ENCODE measurements at places on chromosomes 1 and 21.

DNA sequence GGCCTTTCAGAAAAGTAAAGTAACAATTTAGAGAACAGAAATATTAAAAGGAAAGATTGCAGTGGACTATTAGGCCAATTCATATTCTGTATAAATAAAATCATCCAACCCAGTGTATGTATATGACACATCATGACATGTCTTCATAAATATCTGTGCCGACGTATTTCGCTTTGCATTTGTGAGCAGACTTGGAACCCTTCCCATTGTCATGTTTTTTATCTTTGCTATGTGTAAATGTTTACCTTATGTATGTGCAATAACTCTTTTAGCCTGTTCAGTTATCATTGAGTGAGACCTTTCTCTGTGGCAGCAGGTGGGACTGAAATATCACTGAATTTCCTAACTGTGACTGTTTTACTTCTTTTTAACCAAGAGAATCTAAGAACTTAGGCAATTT is 58.0 kb upstream of the FAM3B start:
- no peak overlapping the region for H3K4me3 ChIP-seq
- no peaks in the 10 kb centered on the region for H3K36me3 ChIP-seq
- H3K4me1 ChIP-seq, result no peaks in the 10 kb centered on the region
- no peak overlapping the region for H3K27ac ChIP-seq

DNA sequence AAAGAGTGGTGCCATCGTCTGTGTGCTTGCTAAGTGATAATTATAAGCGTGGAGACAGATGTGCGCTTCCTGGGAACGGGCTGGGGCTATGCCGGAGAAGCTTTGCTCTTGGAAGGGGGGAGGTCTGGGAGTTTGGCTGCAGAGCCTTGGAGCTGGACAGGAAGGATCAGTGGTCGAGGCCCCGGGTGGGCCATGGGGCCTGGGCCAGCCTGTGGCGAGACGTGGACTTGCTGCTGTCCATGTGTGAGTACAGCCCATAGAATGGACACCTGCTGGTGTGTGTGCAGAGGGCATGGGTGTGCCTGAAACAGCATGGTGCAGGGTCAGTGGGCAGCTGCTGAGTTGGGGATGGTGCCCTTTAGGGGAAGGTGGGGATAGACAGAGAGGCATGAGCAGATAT is 121.3 kb downstream of the PCBP3 start:
- no peak overlapping the region for H3K4me3 ChIP-seq
- H3K27ac ChIP-seq, result no peak overlapping the region
- H3K27me3 ChIP-seq, result no peaks in the 10 kb centered on the region

- peaks cover 43% of the 10 kb centered on the region for H3K4me1 ChIP-seq
- peak; percentile 87 for DNase-seq
- no peaks in the 10 kb centered on the region for H3K27me3 ChIP-seq
These were observed 161.6 kb upstream of the PTBP2 start for GRCh38 chr1:96559707-96560596.

GRCh38 chr1:2778220-2778592 is 23.3 kb downstream of the TTC34 start:
- H3K27ac ChIP-seq, result no peak overlapping the region
- no peak overlapping the region for H3K4me3 ChIP-seq
- DNase-seq, result no peak
- H3K4me1 ChIP-seq, result no peaks in the 10 kb centered on the region
- H3K36me3 ChIP-seq, result no peaks in the 10 kb centered on the region

DNA sequence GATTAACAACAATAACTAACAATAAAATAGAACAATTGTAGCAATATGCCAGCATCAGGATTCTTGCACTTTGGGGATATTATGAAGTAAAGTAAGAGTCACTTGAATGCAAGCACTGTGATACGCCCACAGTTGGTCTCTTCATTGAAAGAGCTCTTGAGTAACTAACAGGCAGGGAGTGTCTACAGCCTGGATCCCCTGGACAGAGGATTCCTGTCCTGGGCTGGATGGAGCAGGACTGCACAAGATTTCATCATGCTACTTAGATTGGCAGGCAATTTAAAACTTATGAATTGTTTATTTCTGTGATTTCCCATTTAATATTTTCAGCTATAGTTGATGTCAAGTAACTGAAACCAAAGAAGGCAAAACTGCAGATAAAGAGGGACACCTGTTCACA is 13.7 kb upstream of the KRTAP19-5 start:
- no peak overlapping the region for H3K27ac ChIP-seq
- H3K4me3 ChIP-seq, result no peak overlapping the region
- DNase-seq, result no peak
- no peaks in the 10 kb centered on the region for H3K4me1 ChIP-seq
- no peaks in the 10 kb centered on the region for H3K36me3 ChIP-seq
- no peaks in the 10 kb centered on the region for H3K27me3 ChIP-seq

DNA sequence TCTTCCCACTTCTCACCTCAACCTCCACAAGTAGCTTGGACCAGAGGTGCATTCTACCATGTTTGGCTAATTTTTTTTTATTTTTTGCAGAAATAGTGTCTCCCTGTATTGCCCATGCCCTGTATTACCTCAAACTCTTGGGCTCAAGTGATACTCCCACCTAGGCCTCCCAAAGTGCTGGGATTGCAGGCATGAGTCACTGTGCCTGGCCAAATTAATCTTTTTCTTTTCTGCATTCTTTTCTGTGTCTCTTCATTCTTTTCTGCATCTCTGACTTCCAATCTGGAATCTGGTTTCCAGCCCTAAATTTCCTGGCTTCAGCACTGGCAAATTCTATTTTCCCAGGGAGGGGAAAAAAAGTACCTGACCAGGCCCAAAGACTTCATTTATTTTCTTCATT is 31.2 kb upstream of the TACSTD2 start:
- no peak for DNase-seq
- no peak overlapping the region for H3K4me3 ChIP-seq
- H3K4me1 ChIP-seq, result no peaks in the 10 kb centered on the region
- H3K27ac ChIP-seq, result no peak overlapping the region
- no peaks in the 10 kb centered on the region for H3K36me3 ChIP-seq

- H3K4me1 ChIP-seq, result no peaks in the 10 kb centered on the region
- DNase-seq, result no peak
- no peak overlapping the region for H3K4me3 ChIP-seq
- H3K36me3 ChIP-seq, result peaks cover 8% of the 10 kb centered on the region
- no peak overlapping the region for H3K27ac ChIP-seq
- no peaks in the 10 kb centered on the region for H3K27me3 ChIP-seq
These were observed 61.5 kb downstream of the PACC1 start for GRCh38 chr1:212353181-212353580.

- peaks cover 4% of the 10 kb centered on the region for H3K4me1 ChIP-seq
- no peak overlapping the region for H3K27ac ChIP-seq
- H3K27me3 ChIP-seq, result no peaks in the 10 kb centered on the region
- H3K36me3 ChIP-seq, result 0 out of 2 replicates have a peak, but pooled peaks cover 6% of the 10 kb centered on the region
These were observed 11.3 kb upstream of the SAMSN1 start for GRCh38 chr21:14557413-14557812.

- peaks cover 12% of the 10 kb centered on the region for H3K4me1 ChIP-seq
- no peak overlapping the region for H3K27ac ChIP-seq
- H3K36me3 ChIP-seq, result no peaks in the 10 kb centered on the region
- no peak overlapping the region for H3K4me3 ChIP-seq
These were observed 8.7 kb upstream of the PPP1R15B start for GRCh38 chr1:204420039-204421004.

- peak within 1 kb of the TSS; percentile 63 for H3K4me3 ChIP-seq
- H3K4me1 ChIP-seq, result no peaks in the 10 kb centered on the region
- no peaks in the 10 kb centered on the region for H3K36me3 ChIP-seq
- peaks cover 56% of the 10 kb centered on the region for H3K27me3 ChIP-seq
- no peak within 1 kb of the TSS for H3K27ac ChIP-seq
These were observed at the start of gene HTR6 for GRCh38 chr1:19664453-19665185. Gene HTR6, plus strand, starts transcription at chr1:19664875. Its CDS starts 879 bp downstream, at chr1:19665754.

GRCh38 chr1:59198564-59198963 is 98.3 kb upstream of the FGGY start:
- H3K27ac ChIP-seq, result no peak overlapping the region
- no peaks in the 10 kb centered on the region for H3K4me1 ChIP-seq
- no peaks in the 10 kb centered on the region for H3K27me3 ChIP-seq
- H3K36me3 ChIP-seq, result no peaks in the 10 kb centered on the region
- DNase-seq, result no peak

DNA sequence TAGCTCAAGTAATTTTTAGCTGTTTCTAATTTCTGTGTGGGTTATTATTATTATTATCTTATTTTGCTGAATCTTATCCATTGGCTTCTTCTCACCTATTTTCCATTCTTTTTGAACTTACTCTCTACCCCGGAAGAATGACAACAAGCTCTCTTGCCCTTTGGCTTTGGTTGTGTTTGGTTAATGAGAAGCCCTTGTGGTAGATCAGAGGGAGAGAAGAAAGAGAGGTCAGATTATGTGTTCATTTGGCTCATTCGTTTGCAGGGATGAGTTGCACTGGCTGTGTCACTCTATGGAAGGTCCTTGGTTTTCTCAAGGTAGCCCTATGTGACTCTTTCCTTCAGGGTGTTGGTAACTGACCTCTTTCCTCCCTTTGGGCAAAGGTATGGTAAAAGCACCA is 391.9 kb downstream of the LMO4 start:
- H3K27me3 ChIP-seq, result no peaks in the 10 kb centered on the region
- DNase-seq, result no peak
- no peak overlapping the region for H3K27ac ChIP-seq

- no peaks in the 10 kb centered on the region for H3K27me3 ChIP-seq
- H3K36me3 ChIP-seq, result no peaks in the 10 kb centered on the region
- no peak overlapping the region for H3K4me3 ChIP-seq
- H3K4me1 ChIP-seq, result peaks cover 20% of the 10 kb centered on the region
- no peak overlapping the region for H3K27ac ChIP-seq
- no peak for DNase-seq
These were observed 72.3 kb downstream of the GALNT2 start for GRCh38 chr1:230139315-230139714.

DNA sequence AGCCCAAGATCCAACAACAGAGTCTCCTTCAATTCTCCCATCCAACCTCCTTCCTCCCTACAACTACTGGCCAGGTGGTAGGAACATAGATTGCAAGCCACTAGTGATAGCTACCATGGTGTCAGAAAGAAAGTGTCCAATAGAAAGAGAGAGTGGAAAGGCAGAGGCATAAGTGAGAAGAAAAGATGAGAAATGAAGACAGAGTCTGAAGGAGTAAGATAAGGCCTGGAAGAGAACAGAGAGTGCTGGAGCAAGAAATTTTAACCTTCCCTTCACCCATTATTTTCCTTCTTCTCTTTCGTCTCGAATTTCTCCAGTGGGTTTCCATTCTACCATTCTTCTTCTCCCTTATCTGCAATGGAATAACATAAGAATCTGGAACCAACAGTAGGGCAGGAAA is 57.9 kb downstream of the CDC42BPA start:
- H3K4me1 ChIP-seq, result peaks cover 23% of the 10 kb centered on the region
- no peak overlapping the region for H3K27ac ChIP-seq
- H3K36me3 ChIP-seq, result no peaks in the 10 kb centered on the region

DNA sequence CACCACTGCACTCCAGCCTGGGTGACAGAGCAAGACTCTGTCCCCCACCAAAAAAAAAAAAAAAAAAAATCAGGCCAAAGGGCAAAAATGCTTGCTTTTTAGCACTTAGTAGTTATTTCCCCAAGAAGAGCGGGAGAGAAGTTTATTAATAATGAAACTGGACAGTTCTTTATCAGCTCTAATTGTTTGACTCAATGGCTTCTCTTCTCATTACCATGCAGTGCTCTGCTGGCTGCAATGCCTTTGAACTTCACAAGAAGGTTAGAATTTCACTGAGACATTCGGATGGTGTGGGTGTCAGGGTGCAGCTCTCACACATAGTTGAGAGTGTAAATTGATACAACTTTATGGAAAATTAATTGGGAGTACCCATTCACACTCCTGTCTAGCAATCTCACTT is 63.7 kb downstream of the EDARADD start:
- DNase-seq, result no peak
- H3K27me3 ChIP-seq, result no peaks in the 10 kb centered on the region
- H3K4me3 ChIP-seq, result no peak overlapping the region
- no peaks in the 10 kb centered on the region for H3K4me1 ChIP-seq
- H3K27ac ChIP-seq, result no peak overlapping the region

GRCh38 chr1:198253668-198254067 is 96.9 kb downstream of the NEK7 start:
- peak overlapping the region; percentile 8 for H3K27ac ChIP-seq
- H3K36me3 ChIP-seq, result no peaks in the 10 kb centered on the region
- H3K4me3 ChIP-seq, result no peak overlapping the region
- DNase-seq, result no peak

- no peaks in the 10 kb centered on the region for H3K4me1 ChIP-seq
- no peaks in the 10 kb centered on the region for H3K27me3 ChIP-seq
- H3K4me3 ChIP-seq, result no peak overlapping the region
These were observed 18.1 kb upstream of the PSMA5 start for GRCh38 chr1:109444346-109444745.

DNA sequence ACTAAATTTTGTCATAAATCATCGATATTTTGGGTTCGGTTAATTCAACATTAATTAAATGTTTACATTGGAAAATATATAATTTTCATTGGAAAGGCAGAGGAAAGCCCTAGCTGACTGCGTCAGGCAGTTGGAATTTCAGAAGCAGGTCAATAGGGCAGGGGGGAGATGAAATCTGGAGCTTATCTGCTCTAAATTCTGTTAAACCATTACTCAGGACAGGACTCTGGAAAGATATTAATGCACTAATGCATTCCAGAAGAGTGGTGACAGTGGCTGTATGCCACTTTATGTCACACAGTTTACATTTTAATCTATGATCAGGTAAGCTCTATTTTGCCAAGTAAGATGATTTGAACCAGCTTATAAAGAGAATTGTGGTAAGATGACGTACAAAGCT is 153.0 kb upstream of the B3GALT2 start:
- DNase-seq, result no peak
- H3K27ac ChIP-seq, result no peak overlapping the region
- H3K27me3 ChIP-seq, result no peaks in the 10 kb centered on the region
- H3K36me3 ChIP-seq, result no peaks in the 10 kb centered on the region
- H3K4me3 ChIP-seq, result no peak overlapping the region

DNA sequence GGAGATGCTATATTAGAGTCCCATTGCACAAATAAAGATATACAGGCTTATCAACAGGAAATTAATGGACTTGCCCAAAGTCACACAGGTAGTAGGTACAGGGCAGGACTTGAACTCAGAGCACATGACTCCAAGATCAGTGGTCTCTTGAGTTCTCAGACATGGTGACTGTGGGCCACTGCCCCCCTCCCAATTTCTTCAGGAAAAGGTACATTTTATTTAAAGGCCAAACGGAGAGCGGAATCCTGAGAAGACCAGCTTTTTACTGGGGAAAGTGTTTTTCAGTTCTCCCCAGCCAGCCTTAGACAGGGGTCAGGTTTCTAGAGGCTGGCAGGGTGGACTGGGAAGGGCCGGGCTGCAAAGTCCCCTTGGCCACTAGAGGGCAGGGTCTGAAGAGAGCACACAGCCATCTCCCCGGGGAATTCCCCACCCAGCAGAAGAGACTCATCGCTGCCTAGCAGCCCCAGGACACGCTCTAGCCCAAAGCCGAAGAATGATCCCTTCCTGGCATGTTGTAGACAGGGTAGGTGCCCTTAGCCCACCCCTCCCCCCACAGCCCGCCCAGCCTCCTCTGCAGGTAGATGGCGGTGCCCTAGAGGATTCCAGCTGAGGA is 29.7 kb downstream of the ACP6 start:
- 0 out of 2 replicates have a peak, but pooled peaks cover 4% of the 10 kb centered on the region for H3K4me1 ChIP-seq
- no peak overlapping the region for H3K27ac ChIP-seq
- DNase-seq, result peak; percentile 97

GRCh38 chr1:36095760-36096405 is 7.2 kb downstream of the ADPRS start:
- peaks cover 6% of the 10 kb centered on the region for H3K4me1 ChIP-seq
- peaks cover 13% of the 10 kb centered on the region for H3K36me3 ChIP-seq
- no peaks in the 10 kb centered on the region for H3K27me3 ChIP-seq
- H3K27ac ChIP-seq, result no peak overlapping the region
